ENCODE measurements at places on chromosomes 16 and 17.

- no peak for DNase-seq
Measured at GRCh38 chr17:17110520-17110919, 68.3 kb downstream of the MPRIP start.

DNA sequence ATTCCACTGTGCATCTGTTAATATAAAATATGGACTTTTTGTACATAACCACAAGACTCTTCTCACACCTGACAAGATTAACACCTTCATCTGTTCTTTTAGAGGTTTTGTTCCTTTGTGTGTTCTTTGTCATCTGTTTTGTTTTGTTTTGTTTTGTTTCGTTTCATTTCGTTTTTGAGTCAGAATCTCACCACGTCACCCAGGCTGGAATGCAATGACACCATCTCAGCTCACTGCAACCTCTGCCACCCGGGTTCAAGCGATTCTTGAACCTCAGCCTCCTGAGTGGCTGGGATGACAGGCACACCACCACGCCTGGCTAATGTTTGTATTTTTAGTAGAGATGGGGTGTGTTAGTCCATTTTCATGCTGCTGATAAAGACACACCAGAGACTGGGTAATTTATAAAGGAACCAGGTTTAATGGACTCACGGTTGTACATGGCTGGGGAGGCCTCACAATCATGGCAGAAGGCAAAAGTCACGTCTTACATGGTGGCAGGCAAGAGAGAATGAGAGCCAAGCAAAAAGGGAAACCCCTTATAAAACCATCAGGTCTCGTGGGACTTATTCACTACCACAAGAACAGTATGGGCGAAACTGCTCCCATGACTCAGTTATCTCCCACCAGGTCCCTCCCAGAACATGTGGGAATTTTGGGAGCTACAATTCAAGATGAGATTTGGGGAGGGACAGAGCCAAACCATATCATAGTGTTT, 22.3 kb downstream of the C16orf90 start:
- no peak for DNase-seq

DNA sequence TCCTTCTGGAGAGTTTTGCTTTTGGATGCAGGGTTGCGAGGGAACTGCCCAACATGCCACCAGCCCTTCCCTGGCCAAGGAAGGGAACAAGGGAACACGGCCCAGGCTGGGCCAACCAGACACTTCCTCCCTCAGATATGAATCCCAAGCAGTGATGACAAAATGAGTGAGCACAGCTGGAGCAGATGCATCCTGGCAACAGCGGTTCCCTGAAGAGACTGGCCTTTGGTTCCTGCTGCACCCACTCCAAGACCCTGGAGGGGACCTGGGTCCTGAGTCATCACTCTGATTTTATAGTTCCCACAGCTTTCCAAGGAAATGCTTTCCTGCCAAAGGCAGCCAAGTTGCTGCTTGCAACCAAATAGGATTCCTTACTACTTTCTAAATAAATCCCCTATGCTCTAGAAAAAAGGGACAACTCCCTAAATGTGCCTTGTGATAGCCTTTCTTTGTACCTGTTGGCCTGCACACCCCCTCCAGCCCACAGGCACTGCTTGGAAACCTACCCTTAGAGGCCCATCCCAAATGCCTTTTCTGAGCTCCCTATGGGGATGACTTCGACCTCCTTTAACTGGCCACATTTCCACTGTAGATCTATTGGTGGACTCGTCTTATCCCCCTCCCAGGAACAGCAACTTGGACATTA, 5.3 kb downstream of the ST3GAL2 start:
- no peak for DNase-seq

- DNase-seq = no peak
Measured at GRCh38 chr17:73480740-73481139, 163.5 kb downstream of the SDK2 start.

DNA sequence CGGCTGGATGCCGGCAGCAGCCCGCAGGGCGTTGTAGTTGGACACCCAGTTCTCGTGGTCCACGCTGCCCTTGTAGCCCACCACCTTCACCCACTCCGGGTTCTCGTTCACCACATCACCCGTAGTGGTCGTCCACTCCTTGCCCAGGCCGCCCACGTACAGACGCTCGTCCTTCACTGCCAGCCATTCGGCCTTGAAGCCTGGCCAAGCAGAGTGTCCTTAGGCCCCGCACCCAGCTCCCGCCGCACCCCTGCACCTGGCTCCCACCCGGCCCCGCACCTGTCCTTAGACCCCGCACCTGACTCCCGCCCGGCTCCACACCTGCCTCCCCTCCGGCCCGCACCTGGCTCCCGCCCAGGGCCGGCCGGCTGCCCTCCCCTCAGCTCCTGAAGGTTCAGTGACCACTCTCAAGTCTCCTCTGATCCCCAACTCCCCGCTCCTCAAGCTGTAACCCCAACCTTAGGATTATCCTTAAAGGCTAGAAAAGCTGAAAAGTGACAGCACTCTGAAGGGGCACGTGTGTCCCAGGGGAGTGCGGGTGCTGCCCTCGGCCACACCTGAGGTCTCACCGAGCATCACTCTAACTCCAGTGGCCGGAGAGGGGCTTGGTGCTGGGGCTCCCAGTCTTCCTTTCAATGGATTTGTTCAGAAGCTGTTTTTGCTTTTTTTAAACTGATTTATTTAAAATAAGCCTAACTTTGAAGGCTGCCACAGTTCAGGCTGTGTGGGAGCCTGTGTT, 14.4 kb downstream of the CANT1 start:
- DNase-seq = no peak

GRCh38 chr16:79181419-79181818, 419.1 kb downstream of the MAF start:
- DNase-seq = no peak

DNA sequence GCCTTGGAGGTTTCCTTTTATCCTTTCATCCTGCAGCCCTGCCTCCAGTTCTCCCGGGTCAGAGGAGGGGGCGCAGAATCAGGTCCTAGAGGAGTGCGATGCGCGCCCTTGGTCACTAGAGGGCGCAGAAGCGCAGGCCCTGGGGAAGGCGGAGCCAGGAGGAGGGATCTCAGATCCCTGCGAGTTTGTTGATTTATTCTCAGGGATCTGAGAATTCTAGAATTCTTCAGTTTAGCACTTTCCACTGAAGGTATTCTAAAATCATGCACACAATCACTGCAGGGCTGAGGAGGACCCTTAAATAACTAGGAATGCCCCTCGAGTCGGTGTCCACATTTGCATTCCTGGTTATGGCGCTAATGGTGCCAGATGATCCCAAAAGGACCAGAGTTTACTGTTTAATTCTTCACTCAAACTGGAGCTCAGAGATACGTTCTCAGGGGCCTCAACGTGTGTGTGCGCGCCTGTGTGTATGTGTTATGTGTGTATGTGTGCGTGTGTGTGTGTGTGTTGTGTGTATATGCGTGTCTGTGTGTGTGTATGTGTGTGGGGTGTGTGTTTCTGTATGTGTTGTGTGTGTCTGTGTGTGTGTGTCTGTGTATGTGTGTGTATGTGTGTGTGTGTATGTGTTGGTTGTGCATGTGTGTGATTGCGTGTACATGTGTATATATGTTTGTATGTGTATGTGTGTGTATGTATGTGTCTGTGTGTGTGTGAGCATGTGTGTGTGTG, 6.9 kb upstream of the ELAC2 start:
- DNase-seq = peak; percentile 47

DNA sequence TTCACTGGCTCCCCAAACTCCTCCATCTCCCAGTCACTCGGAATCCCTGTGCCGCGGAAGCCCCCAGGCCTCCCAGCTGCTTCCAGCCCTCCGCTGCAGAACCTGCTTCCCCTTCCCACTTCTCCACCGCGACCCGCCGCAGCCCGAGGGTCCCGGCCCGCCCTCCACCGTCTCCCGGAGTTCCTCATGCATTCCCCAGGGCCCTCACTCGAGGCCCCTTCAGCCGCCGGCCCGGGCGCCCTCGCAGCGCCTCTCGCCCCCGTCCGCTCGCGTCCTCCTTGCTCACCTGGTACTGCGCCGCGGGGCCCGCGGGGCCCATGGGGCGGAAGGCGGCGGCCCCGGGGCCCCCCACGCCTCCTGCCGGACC, 329 bp downstream of the SMARCD2 start:
- DNase-seq = no peak

GRCh38 chr16:88524973-88525662, 45.1 kb upstream of the ZC3H18 start:
- DNase-seq = no peak
